Stimulated activated CD8-positive, alpha-beta memory T cell treated with anti-CD3 and anti-CD28 coated beads, Interleukin-15, amount 100 ng/mL, for 24 hours (primary cell): ENCODE measurements at places on chromosomes 3 and 15.

DNA sequence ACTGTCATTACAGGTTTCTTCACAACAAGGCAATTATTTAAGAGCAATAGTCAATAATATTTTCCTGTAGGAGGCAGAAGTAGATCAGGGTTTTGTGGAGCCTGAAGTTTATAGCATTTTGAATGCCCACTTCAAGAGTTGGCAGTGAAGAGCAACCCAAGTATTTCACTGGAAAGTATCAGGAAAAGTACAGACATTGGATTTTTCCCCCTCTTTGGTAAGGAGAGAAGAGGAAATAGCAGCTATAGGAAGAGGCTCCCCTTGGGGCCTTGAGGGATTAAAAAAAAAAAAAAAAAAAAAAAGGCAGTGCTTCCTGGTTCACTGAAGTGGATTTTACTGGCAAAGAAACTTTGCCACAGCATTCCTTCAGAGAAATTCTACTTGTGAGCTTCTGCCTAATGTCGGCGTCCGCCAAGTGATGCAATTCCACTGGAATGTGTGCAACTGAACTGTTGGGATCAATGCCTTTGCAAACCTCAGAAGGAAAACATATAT is 5.7 kb upstream of the CNTN6 start:
- DNase-seq, result no peak

DNA sequence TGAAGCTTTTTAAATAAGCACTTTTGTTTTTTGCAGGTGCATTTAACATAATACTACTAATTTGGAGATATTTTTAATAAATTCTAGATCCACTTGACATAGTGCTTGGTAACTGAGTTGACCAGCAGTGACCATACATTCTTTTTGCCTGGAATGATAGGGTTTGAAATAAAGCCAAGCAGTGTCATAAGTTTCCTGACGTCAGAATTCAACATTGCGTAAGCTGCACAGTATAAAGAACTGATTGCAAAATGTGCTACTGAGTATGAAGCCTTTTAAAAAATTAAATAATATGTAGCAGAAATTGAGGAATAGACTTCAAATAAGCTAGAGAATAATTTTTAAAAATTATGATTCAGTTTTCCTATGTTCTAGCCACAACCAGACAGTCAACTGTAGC is 454.6 kb upstream of the ARPP21 start:
- no peak for DNase-seq

- DNase-seq, result no peak
Observed at GRCh38 chr3:158167737-158168557, 58.1 kb downstream of the RSRC1 start.

- no peak for DNase-seq
Observed at GRCh38 chr3:94693997-94694640, 631.3 kb downstream of the NSUN3 start.

DNA sequence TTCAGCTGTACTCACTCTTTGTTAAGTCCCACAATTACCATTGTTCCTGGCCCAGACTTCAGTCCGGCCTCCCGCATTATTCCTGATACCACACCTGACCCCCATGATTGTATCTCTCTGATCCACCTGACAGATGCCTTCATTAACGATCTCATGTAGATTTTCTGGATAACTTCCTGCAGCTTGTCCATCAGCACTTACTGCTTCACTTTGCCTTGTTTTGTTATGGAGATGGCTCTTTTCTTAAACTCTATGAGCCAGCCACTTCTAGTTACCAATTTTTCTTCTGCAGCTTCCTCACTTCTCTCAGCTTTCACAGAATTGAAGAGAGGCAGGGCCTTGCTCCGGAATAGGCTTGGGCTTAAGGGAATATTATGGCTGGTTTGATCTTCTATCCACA is 1044.2 kb downstream of the PLOD2 start:
- no peak for DNase-seq

DNA sequence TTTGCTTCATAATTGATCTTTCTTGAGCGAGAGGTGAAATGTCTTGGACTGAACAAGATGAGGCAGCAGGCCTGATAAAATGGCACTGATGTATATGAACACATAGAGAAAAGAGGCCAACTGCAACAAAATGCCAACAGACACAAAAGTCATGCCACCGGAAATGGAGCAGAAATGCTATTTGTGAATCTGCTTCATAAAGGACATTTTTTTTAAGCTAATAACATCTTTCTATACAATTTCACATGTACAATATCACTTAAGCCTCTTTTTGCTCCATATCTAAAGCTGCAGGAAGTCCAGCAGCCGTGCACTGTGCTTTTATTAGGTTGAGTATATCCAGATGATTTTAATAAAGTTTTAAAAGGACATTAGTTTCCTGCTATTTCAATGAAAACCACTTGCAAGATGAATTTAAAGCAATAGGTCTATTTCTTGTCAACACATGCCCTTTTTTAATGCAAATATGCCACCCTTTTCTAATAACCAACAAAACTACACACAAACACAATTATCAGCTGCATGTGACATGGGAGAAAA is 169.2 kb upstream of the ADAMTS9 start:
- DNase-seq, result no peak

- no peak for DNase-seq
Observed at GRCh38 chr3:5232570-5232969, 45.1 kb downstream of the EDEM1 start.

- no peak for DNase-seq
Observed at GRCh38 chr3:188505151-188505550, 351.2 kb downstream of the LPP start.

DNA sequence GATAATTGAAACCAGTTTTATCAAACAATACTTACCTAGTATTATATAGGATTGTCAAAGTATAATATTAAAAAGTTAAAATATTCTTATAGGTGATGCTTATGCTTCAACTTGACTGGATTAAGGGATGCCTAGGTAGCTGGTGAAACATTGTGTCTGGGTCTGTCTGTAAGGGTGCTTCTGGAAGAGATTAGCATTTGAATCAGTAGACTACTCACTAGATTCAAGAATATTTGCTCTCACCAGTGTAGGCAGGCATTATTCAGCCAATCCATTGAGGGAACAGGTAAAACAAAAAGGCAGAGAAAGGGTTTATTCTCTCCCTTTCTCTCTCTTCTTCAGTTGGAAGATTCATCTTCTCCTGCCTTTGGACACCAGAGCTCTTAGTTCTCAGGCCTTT is 486.8 kb upstream of the GOLIM4 start:
- no peak for DNase-seq

DNA sequence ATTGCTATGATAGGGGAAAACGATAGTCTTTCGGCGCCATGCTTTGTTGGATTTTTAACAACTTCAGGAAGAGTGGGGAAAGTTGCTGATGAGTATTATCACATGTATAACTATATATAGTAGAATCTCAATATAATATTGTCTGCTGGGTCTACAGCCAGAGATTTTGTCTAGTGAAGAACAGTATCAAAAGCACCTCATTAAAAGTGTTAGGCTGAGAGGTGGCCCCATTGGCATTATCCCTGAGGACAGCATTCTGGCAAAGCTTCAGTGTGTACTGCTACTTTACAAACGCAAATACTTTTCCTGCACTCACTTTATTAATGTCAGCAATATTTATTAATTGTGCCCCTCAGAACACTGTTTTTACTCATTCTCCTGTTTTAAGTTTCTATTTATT is 11.8 kb downstream of the QTRT2 start:
- DNase-seq, result no peak

DNA sequence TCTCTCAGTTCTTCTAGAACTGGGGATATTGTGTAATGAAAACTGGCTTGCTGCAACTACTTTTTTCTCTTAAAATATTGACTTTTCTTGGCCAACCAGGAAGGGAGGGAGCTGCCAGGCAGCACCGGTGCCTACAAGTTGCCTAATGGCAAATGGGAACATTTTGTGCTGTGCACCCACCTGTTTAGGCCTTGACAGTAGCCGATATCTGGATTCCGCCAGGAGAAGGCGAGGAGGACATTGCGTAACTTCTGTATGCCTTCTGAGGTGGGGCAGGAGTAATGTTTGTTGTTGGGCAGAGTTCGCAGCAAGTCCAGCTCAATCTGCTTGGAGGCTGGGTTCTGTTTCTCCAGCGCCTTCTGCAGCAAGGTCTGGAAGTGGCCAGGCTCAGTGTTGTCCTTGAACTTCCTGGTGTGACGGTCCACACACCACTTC is 64.9 kb downstream of the TBC1D2B start:
- no peak for DNase-seq

DNA sequence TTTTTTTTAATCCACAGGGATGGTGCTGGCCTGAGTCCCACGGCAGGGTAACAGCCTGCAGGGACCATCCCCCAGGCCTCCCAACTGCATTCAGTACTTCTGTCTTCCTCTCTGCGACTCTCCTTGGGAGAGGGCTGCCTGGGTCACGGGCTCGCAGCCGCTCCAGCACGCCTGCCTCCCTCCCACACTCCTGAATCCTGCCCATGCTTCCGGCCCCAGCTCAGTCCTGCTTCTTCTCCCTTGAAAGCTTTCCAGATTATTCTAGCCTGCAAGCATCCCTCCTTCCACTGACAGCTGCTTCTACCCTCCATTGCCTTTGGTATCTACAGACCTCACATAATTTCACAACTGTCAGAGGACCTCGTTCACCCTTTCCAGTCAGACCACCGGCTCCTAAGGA is 32.4 kb downstream of the MEGF11 start:
- no peak for DNase-seq

DNA sequence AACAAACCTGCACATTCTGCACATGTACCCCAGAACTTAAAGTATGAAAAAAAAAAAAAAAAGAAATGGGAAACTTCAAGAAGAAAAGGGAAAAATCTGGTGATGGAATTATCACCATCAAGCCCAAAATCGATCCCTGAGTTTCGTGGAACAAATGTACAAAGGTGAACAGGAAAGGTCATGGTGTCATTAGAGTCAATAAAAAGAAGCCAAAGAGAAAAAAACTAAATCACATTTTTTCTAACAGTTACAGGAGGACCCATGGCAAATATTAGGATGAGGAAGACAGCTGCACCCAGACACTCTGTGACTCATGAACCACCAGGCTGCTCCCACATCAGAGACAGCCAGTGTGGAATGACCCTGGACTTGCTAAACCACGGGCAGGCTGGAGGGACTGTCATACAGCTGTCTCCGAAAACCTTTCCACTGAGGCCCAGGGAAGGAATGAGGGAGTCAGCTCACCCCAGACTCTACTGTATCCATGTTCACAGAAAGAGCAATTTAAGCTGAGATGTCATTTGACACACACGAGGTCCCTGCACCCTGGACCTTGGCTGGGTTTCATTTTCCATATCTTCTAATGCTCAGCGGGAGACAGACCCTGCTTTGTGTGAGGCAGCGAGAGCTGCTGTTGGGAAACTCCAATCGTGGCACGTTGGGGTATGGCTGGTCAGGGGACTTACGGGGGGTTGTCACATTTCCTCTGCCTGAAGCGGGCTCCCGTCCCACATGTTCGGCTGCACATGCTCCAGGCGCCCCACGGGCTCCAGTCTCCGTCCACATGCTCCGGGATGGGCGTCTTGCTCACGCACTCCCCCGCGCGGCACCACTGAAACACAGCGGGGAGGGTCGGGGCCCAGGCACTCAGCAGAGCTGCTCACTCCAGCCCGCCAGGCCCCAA is 210.2 kb downstream of the ADAMTS17 start:
- no peak for DNase-seq

- no peak for DNase-seq
Observed at GRCh38 chr3:74214286-74214685, 400.2 kb downstream of the CNTN3 start.
